ENCODE measurements at places on chromosomes 2 and 18.

GRCh38 chr18:68520406-68521075, 194.4 kb downstream of the TMX3 start:
- DNase-seq, result no peak

DNA sequence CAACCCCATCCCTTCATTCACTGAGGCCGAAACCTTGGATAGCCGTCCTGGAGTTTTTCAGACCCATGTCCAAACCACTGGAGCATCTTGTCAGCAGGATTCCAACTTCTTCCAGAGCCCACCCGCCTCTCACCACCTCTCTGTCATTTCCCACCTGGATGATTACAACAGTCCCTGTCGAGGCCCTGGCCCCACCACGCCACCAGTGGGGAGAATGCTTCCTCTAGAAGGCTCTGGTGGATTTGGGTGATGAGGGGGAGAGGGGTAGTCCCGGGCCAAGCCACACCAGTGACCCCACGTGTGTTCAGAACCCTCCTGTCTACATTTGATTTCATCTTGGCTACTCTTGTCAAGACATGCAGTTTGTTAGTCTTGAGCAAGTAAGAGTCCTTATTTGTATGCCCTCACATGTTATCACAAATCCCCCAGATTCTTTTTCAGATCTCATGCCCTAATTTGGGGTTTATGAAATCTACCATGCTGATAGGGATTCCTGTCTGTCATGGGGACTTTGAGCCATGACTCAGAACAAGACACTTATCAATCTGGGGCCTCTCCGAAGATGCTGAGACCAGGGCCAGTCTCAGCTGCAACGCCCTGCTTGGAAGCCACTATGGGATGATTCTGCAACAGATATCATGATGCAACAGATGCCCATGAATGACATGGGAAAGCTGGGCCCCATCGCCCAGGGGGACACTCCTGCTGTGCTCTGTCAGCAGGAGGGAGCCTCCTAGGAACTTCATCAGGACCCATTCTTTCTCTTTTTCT, 186.1 kb downstream of the ZFP36L2 start:
- DNase-seq, result no peak

- DNase-seq, result no peak
These were observed 74.6 kb downstream of the AFF3 start for GRCh38 chr2:100067784-100068183.

- DNase-seq, result no peak
These were observed 140.0 kb downstream of the SEPTIN10 start for GRCh38 chr2:109473616-109474318.

DNA sequence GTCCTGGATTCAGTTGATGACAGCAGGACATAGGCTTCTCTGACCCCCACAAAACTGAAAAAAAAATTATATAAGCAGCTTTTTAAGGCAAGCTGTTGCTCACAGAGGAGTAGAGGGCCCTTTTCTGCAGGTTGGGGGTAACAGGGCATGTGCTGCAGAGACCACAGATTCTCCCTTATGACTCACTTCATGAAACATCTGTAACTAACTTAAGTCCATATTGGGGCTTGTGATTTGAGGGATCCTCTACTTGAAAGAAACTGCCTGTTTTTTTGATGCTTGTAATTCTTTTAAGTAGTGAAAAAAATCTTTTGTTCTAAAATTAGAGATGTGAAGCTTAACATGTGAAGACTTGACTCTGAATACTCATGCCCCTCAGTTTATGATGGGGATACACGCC, 33.4 kb downstream of the XRCC5 start:
- DNase-seq, result no peak

DNA sequence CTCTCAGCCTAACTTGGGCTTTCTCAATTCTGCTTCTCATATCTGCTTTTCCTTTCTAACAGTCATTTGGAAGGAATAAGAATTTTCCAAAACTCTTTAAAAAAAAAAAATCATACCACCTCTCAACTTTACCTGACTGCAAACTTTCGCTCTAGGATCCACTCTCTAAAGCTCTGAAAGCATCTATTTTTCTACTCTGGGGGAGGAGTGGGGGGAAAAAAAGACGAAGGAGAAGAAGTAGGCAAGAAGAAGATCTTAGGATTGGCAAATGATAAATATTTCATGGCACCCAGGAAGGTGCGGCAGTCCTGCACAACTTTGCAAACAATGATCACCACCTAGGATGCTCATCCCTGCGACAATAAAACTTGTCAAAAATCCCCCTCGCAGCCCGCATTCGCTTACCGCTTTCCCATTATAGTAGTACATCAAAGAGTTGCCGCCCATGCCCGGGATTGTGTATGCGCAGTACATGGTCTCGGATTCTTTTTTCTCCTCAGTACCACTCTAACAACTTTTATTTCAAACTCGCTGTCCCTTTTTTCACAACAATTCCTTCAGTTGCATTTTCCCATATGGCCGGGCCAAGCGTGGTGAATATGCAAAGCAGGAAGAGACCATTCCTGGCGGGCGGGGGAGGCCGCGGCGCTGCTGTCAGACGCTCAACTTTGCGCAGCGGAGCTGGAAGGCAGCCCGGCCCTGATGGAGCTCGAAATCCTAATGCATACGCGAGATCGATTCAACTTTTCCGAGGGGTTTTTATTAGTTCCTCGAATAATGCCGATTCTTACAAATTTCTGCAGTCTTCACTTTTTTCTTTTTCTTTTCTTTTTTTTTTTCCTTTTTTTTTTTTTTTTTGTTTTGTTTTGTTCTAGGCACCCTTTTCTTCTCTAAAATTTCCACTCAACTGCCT, 266.5 kb downstream of the TCF4 start:
- DNase-seq, result peak; percentile 10

GRCh38 chr2:118846442-118846952, 951 bp downstream of the EN1 start:
- DNase-seq, result no peak

GRCh38 chr2:32752205-32752604, 124.4 kb downstream of the TTC27 start:
- DNase-seq, result no peak

DNA sequence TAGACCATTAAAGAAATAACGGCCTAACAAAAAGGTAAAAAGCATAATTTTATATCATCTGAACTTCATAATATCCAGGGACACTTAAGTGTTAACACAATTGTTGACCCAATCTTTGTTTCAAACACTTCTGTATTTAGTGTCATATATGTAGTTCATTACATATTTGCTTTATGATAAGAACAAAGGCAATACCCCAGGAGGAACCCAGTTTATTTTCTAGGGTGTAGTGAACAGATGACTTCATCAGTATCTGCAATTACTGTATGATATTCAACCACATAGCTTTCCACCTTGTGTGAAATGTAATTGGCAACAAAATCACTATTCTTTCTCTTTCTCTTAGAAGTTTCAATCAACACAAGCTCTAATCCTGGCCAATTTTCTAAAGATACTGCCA, 177.8 kb downstream of the SLC39A10 start:
- no peak for DNase-seq

GRCh38 chr18:24160086-24160485, 21.2 kb downstream of the CABYR start:
- no peak for DNase-seq
